ENCODE measurements at places on chromosomes 11 and 22.

GRCh38 chr22:50236731-50237409, 8.0 kb downstream of the TUBGCP6 start:
- DNase-seq: no peak

DNA sequence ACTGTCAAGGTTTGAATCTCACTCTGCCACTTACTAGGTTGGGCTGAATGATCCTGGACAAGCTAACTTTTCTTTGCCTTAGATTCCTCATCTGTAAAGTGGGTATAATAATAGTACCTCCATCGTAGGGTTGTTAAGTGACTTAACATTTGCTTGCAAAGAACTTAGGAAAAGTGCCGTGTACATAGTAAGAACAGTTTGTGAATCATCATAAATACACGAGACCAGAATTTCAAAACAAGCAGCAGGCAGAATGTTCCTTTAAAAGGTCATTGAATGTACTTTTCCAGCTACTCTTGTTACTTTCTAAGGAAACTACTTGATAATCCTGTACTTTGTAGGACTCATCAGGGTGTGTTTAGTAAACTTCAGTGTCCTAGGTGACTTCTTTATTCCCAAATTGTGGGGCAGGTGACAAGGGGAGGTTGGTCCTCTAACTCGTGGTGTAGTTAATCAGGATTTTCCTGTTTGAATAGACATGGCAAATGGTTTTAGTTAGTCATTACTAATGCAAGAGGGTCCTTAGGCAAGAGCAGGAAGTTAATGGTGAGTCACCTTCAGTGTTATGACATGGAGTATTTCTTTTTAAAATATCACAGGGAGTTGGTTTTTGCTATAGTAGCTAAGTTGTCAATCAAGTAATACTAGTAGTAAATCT, 67.9 kb downstream of the YAP1 start:
- DNase-seq: no peak

GRCh38 chr11:43931717-43932039, 10.8 kb upstream of the C11orf96 start:
- no peak for DNase-seq

DNA sequence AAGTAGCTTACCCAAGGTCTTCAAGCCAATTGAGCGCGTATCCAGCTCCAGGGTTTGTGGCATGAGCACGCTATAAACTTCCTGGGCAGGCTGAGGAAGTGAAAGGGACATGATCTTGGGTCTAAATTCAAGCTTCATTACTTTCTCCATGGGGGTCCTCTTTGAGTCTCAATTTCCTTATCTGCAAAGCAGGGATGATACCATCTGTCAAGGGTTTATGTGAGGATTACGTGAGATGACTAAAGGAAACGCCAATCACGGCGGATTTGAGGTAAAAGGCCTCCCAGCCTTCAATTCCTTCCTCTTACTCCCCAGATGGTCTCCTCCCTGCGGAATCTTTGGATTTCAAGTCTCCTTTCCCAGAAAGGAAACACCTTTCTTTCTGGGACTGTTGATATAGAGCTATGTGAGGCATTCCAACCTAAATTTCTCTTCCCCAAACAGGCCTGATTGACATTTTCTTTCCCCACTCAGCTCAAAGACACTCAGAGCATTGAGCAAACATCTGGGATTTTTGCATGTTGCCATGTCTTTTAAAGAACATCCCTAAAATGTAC, 474.4 kb downstream of the INSC start:
- no peak for DNase-seq

DNA sequence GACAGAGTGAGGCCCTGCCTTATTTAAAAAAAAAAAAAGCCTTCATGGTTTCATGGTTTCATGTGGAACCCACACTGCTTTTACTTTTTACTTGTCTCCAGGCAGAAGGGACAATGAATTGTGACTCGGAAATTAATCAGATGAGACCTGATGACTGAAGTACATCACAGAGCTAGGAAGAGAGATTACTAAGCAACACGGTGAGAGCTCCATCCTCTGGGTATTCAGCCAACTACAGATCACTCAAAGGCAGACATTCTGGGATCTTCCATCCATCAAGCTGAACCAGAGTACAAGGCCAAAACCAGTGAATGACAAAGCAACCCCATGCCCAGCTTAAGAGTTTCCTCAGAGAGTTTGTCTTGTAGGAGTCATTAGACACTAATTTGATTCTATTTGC, 433.2 kb downstream of the SOX6 start:
- DNase-seq: no peak

GRCh38 chr11:16876837-16877236, 137.4 kb downstream of the PLEKHA7 start:
- DNase-seq: no peak

DNA sequence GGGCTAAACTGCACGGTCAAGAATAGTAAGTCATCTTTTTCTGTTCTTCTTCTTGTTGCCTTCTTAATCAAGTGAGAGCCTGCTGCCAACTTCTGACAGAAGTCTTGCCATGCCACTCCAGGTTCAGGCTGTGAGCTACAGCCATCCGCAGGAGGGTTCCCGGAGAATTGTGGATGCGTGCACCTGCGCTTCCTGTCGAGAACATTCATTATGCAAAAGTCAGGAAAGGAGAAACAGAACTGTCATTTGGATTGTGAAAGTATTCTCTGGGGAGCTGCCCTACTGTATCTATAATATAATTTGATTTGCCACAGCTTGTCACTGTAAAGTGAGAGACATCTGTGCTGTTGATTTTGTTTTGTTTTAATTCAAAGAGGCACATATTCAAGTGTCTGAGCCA, 12.3 kb downstream of the IL17RA start:
- no peak for DNase-seq

GRCh38 chr11:88555829-88556202, 218.3 kb upstream of the CTSC start:
- no peak for DNase-seq

DNA sequence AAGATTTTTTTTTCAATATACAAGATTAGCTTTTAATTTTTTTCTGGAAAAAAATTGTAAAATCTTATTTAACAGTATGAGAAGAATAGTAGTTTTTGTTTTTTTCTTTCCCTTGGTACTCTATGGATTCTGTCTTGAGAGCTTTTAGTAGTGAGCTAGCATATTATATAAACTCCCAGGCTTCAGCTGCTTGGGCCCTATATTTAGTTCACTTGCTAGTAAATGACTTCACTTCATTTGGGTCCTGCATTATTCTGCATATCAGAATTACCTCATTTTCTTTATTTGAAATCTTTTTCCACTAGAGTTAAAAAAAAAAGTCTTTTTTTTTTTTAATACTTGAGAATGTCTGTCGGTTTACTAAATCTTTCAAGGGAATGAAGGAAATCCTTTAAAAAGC, 33.1 kb downstream of the HIPK3 start:
- DNase-seq: no peak

DNA sequence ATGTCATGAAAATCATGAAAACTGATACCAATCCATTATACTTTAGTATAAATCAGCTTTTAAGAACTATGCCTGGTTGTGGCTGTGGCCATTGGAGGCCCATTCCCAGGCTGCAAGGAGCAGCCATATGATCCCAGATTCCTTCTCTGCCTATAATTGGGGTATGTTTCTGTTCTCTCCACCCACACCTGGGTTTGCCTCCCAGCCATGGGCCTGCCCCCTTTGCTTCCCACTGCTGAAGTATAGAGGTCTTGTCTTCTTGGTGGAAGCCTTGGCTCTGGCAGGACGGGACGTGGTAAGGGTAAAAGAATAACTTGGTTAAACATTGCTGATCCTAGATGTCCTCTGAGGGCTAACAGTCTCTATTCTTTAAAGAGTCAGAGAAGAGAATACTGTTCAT, 2.4 kb downstream of the MICAL2 start:
- no peak for DNase-seq

DNA sequence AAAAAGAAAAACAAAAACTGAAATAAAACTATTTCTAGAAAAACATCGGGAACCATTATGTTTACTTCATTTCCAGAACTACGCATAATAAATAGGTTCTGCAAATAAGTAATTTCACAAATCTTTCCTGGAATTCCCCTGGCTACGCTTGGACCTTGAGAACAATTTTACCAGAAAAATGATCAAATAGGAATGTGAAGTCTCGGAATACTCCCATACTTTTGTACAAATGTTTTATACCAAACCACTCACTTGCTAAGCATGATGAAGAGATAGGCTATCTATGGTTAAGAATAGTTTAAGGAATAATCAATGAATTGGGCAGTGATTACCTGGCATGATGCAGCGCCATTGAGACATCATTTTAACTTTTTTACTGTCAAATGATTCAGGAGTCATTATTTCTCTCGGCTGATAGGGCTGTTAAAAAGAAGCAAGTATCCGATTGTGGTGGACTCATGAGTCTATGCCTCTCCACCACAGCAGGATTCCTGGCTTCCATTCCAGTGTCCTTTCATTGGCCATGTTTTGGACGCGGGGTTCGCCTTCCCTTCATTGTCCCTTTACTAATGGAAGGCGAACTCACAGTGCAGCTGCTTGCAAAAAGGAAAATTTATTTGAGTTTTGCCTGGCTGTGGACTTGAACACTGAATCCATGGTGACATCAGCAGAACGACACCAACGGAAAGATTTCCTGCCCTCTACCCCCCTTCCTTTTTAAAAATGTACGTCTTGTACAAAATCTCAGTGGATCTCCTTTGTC, 39.9 kb upstream of the BLID start:
- DNase-seq: no peak

GRCh38 chr11:79160791-79161403, 279.9 kb downstream of the TENM4 start:
- no peak for DNase-seq

- no peak for DNase-seq
These were observed 145.7 kb upstream of the TEAD1 start for GRCh38 chr11:12528487-12528886.

DNA sequence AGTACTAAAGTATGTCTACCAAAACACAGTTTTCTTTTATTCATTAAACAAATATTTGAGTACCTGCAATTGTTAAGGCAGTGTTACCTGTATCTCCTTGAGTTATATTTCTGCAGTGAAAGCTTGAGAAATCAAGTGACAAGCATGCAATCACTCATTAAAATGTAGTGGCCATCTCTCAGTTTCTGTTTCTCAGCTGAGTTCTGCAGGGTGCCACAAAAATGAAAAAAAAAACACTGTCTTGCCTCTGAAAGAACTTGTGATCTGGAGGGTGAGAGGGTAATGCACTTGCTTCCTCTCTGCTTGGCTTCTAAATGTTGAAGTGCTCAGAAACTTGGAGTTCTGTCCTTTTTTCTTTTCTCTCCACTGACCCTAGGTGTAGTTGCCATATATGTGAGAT, 6.8 kb downstream of the QSER1 start:
- DNase-seq: no peak

- DNase-seq: no peak
These were observed 98.8 kb downstream of the BCR start for GRCh38 chr22:23278883-23279675.

- DNase-seq: no peak
These were observed 26.5 kb upstream of the SOX6 start for GRCh38 chr11:16382638-16383380.

Measured in NCI-H187 treated with DMSO at 0.1 percent for 48 hours (cell line).